SIG-M5 (cell line): ENCODE measurements at places on chromosomes 7 and 10.

DNA sequence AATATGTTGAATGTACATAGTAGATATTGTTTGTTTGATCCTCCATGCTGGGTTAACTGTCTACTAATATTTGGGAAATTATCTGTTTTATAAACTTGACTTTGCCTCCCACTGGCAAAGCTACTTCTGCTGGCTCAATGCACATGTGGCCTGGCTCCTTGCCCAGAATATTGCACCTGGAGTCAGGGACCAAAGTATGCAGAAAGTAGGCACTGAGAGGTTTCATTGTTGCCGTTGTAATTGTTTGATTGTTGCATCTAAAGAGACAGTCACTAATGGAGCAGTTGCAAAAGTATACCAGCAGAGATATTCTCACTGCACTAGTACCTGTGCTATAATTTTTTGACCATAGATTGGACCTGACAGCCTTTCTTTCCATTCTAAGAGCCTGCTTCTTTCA, 137.8 kb upstream of the CNTNAP2 start:
- DNase-seq, result no peak

DNA sequence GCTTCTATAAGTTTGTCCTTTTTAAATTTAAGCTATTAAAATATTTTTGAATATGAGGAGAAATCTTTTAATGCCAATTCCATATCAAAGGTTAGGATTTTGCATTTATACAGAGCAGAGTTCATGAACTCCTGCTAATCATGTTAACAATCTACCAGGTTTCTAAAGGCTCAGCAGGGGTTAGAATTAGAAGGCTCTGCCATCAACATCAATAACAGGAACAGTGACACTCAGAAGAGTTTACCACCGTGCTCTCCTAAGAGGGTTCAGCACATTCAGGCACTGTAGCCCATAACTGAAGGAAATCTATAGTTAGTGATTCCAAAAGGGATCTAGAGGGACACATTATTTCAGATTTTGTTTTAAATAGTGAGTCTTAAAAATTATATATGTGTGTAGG, 100.1 kb downstream of the HOXA1 start:
- no peak for DNase-seq

DNA sequence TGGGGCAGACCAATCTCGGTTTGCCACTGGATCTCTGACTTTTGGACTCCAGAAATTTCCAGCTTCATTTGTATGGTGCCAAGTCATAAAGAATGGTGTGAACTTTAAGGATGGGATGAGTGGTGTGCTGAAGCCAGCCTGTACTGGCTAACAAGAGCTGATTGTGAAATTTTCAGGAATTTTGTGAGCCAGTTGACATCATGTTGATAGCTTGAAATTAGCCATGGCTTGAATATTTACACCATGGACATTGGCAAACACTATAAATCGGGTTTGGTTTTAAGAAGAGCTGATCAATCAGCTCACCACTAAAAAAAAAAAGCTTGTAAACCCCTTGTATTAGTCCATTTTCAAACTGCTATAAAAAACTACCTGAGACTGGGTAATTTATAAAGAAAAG, 14.1 kb upstream of the MYH16 start:
- no peak for DNase-seq

DNA sequence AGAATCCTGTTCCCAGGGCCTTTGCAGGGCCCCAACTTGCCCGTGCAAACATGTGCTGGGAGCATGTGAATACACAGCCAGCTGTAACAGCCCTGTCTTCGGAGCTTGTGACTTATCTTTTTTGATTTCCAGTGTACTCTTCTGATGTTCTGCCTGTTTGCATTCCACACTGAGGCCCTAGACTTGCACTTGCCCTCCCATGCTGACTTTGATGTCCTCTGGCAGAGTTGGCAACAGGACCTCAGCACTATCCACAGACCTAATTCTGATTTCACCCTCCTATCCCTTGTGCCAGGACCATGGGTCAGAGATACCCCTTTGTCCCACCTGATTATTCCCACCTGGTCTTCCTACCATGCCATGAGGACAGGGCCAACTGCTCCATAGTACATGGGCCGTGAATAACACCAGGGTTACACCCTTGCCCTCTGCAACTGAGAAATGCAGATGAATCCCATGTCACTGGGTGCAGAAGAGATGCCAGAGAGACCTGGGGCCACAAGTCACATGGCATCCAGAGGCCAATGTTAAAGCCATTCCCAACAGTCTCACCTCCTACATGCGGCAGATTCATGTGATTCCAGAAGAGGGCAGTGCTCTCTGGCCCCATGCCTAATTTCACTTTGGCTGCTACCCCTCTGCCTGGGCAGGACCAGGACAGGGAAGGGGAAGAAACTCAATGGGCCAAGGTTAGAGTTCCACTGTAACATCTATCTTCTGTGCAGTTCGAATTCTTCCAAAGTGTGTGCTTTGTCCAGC, 43.0 kb downstream of the SCRN1 start:
- DNase-seq, result no peak

DNA sequence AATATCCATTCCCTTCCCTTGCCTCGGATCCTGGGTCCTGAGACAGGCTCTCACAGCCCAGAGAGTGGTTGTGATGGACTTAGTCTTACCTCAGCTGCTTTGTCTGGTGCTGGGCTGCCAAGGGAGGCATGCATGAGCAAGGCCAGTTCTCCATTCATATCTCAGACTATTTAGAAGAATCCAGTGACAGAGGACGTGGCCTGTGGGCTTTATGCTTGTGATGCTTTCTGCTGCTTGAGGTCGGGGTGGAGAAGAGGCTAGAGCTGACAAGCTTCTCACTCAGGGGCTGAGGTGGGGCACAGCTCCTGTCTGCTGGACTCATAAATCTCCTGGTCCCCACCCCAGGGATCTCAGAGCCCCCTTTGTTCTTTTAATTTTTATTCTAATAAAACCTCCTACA, 66.8 kb downstream of the DNAJC12 start:
- DNase-seq, result no peak

DNA sequence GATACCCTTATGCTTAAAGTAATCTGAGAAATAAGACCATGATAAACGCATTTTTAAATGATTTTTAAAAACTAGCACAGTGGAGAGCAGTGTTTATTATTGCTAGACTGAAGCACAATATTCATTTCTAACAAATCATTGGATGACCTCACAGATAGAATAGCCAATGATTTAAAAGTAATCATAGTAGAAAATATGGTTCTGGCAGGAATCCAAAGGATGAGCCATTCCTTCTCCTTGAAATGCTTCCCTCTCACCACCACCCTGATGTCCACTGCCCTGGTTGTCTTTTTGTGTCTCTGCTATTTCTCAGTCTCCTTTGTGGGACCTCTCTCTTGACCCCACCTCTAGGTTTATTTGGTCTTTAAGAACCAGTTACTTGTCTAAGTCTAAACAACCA, 64.9 kb downstream of the PRKG1 start:
- no peak for DNase-seq

DNA sequence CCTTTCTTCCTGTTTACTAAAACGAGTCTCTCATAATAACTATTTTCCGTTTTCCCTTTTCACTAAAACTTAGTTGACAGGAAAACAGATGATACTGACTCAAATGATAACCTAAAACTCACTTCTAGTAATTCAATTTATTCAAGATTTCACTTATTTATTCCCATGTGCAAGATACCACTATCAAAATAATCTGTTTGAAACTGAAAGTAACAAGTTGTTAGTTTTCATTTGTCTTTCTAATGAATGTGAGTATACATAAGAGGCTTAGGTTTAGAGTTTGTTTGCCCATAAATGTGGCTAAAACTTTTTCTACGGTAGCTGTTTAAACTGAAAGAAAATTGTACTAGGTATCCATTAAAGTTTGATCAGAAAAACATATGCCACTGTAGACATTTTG, 314.9 kb upstream of the STEAP1 start:
- no peak for DNase-seq

DNA sequence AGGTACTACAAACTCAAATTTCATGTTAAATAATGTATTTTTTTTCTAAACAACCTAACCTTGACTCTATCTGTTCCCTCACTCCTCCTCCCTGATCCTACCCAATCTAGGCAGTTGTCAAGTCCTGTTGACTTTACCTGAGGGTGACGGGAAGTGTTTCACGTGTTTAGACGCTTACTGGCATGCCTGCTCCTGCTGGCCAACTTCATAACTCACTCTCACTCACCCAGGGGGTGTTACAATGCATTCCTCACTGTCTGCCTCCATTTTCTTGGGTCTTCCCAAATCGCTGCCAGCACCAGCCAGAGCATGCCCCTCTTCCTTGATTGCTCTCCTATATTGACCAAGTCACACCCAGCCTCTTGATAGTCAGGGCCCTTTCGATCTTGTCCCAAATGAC, 28.3 kb downstream of the CRCP start:
- no peak for DNase-seq

GRCh38 chr10:3468919-3469638, 296.5 kb upstream of the PITRM1 start:
- DNase-seq, result no peak

DNA sequence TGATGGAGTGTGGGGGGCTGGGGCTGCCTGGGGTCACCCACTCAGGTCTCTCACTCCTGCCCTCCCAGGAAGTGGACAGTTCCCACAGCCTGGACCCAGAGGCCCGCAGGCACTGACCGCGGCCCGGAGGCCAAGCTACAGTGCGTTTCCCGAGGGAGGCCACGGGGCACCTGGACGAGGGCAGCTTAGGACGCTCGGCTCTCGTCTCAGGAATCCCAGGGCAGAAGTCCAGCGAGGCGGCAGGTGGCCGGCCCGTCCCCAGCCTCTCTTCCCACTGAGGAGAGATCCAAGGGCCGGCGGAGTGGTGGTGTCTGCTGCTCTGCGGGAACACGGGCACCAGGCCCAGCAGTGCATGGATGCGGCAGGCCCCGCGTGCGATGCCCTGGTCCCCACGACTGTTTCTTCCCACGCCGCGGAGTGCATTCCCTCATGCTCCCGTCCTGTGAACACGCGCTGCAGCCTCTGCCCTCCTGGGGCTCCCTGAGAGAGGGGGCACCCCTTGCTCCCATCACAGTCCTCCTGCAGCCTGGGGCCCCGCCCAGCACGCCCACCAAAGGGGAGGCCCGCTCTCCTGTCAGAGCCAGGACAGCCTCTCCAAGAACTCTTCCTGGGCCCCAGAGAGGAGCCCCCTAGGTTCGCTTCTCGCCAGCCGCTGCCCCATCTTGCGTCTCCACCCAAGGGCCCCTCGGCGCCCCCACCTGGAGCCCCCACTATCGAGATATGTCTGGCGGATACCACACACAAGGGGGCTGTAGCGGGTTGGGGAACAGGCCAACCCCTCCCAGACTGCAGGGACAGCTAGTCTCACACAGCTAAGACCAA, 24.3 kb upstream of the GPR146 start:
- DNase-seq, result no peak

DNA sequence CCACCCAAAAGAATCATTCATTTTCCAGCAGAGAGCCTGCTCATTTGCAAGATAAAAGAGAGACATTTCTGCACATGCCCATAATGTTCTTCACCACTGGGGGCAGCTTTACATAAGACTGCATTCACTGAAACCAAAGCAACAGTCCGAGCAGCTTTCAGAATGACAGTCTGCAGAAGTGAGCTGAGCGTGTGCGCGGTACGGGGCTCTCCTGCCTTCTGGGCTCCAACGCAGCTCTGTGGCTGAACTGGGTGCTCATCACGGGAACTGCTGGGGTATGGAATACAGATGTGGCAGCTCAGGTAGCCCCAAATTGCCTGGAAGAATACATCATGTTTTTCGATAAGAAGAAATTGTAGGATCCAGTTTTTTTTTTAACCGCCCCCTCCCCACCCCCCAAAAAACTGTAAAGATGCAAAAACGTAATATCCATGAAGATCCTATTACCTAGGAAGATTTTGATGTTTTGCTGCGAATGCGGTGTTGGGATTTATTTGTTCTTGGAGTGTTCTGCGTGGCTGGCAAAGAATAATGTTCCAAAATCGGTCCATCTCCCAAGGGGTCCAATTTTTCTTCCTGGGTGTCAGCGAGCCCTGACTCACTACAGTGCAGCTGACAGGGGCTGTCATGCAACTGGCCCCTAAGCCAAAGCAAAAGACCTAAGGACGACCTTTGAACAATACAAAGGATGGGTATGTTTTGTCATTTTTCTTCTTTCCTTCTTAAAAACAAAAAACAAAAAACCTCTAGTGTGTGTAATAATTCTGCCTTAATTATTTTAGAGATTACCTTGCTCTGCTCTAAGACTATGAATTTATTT, at the start of gene LRRTM3:
Gene LRRTM3, plus strand, starts transcription at position 141 of the 820 bp plus-strand sequence.
- no peak for DNase-seq

DNA sequence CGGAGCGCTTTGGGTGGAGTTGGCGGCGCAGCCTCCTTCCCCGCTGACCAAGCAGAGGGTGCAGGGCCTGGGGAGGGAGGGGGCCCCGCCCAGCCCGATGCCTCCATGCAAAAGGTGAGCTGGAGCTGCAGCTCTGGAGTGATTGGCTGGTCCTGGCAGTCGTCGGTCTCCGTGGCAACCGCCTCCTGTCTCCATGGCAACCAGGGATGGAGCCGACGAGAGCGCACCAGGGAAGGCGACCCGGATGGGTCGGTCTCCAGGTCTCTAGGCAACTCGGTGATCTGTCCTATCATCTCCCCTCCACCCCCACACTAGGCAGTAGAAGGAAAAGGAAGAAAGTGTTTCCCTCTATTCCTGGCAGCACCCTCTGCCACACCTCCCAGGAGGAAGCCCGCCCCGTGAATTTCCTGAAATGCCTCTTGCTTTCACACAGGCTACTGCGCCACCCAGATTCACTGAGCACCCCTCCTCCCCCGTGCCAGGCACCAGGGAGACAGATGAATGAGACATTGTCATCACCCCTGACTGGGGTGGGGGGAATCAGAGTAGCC, 647 bp upstream of the NACAD start:
- DNase-seq, result no peak

- no peak for DNase-seq
Observed at GRCh38 chr7:130141161-130141883, 63.9 kb downstream of the TMEM209 start.

DNA sequence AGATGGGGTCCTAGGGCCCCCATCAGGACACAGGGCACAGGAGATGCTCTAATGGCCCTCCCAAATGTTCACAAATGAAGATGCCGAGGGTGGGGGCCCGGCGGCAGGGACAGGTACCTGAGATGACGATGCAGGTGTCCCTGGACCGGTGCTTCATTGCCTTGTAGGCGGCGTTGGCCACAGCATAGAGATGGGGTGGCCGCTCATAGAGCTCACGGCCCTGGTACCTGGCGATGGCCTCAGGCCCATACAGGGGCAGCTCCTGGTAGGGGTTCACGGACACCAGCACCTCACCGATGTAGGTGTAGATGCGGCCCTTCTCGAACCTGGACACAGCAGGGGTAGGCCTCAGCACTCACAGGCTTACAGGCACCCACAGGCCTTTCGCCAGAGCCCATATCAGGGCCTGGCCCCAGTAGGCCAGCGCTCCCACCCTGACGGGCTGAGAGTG, 2.0 kb downstream of the MYO1G start:
- no peak for DNase-seq
